NCI-H2171 (cell line): ENCODE measurements at places on chromosomes 7 and 10.

DNA sequence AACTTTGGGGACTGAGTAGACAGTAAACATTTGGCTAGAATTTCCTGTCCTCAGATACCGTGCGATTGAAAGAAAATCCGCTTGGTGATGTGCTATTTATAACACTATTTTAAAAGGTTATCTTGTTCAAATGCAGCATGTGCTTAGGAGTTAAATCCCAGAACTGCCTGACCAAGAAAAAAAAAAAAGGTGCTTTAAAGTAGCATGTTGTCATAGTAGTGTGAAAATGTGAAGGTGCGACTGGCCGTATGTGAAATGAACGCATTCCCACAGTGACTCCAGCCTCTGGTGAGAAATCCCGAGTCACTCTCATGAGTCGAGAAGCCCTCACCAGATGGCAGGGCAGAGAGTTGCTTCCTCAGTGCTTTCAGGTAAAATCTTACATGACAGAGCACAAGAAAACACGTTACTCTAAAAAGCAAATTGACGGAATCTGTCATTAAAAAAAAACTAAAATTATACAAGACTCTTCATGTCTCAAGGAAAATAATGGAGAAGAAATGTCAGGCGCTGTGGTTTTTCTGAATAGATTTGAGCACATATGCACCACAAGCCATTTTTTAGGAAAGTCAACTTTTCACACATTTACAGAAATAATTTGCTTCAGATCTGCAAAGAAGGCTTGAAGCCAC is 18.4 kb upstream of the KLF6 start:
- DNase-seq, result no peak

GRCh38 chr10:7436490-7437100 is 25.8 kb upstream of the SFMBT2 start:
- DNase-seq, result no peak

DNA sequence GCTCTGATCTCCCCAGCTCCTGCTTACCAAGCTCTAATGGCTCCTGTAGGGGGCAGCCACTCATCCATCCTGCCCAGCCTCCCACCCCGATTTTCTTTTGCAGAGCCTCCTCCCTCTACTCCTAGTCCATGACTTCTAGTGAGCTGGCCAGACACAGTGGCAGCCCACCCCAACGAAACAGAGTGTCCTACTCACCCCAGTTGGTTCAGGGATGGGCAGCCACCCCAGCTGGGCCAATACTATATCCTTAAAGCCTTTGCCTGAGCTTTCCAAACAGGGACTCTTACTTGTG is 77.1 kb downstream of the GRID1 start:
- DNase-seq, result no peak

GRCh38 chr10:77176232-77176631 is 461.4 kb downstream of the KCNMA1 start:
- DNase-seq, result no peak

- no peak for DNase-seq
Observed at GRCh38 chr7:155188357-155188756, 109.3 kb upstream of the INSIG1 start.

GRCh38 chr10:79563426-79563825 is 3.2 kb upstream of the SFTPA2 start:
- DNase-seq, result no peak

GRCh38 chr7:30916767-30917166 is 5.1 kb downstream of the AQP1 start:
- DNase-seq, result no peak

DNA sequence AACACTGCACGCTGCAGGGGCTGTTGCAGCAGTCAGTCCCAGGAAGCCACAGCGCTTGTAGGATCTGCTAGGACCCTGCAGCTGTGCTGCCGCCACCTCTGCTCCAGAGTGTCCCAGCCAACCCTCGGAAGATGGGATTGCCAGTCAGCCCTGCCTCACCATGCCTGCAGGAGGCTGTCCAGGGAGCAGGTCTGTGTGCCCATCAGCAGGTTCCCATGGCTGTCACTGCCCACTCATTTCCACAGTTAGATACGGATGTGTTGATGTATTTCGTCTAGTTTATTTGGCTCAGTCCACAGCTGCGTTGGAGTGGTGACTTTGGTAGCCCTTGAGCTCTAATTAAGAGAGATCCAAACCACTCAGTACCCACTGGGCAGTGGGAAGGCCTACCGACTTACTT is 35.7 kb downstream of the SHH start:
- no peak for DNase-seq

DNA sequence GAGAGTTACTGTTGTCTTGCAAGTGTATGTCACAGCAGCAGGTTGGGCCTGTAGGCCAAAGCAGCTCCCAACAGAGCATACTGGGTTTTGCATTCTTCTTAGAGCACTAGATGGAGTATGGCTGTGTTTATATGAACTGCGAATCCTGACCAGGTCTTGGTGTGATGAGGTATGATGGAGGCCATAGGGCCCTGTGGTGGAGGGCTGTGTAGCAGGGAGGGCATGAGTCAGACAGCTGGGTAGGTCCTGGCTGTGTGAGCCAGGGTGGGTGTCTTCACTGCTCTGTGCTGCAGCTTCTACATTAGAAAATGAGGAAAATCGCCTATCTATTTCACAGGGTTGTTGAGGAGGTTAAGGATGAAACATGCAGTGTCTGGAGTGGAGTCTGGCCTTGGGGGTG is 124.2 kb downstream of the BUB3 start:
- no peak for DNase-seq
